ENCODE measurements at places on chromosomes 5 and 9.

GRCh38 chr5:168110384-168110783 is 181.1 kb upstream of the WWC1 start:
- no peak for DNase-seq

DNA sequence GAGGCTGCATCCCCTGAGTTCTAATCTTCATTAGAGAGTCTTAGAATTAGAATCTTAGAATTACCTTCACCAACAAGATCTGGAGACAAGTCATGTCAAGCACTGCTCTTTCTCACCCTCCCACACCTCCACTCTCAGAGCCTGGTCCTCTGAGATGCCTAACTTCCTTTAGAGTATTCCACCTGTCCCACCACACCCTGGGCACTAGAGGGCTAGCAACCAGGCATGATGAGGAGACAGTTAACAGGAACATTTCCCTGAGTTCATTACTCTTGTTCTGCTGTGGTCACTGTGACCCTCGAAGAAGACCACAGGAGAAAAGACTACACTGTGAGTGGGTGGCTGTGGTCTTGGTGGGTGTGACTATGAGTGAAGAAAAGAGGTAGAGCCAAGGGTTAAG is 25.2 kb upstream of the MAP1B start:
- no peak for DNase-seq

GRCh38 chr9:108724652-108725051 is 131.1 kb downstream of the ACTL7B start:
- no peak for DNase-seq

- no peak for DNase-seq
Measured at GRCh38 chr9:111475195-111475594, 9.0 kb downstream of the ECPAS start.

DNA sequence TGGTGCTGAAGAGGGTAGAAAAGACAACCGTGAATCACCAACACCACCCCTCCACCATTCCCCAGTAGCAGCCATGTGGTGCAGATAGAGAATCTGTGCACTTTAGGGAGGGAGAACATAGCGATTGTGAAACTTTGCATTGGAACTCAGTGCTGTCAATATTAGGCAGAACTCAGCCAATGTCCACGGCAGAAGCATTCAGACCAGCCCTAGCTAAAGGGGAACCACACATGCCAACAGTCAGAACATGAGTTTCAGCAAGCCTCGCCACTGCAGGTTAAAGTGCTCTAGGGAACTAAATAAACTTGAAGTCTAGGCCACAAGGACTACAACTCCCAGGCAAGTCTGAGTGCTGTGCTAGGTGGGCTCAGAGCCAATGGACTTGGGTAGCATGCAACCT is 38.5 kb upstream of the DEPDC1B start:
- DNase-seq: no peak

- no peak for DNase-seq
Measured at GRCh38 chr9:36152741-36153438, 16.3 kb upstream of the CCIN start.

DNA sequence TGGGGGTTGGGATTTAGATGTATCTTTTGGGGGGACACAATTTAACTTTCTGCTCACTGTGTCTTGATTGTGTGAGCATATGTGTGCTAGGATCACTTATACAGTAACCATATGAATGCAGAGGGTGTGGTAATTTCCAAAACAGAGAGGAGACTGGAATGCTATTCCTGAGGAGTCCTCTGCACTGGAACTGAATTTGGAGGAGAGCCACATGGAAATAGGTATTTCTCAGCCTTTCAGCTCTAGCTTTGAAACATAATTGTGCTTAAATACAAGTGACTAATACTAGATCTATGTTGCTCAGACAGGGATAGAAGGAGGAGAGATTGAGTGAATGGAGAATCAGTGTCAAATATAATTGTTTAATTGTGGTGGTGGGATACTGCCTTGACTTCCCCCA is 45.5 kb downstream of the FOCAD start:
- no peak for DNase-seq

DNA sequence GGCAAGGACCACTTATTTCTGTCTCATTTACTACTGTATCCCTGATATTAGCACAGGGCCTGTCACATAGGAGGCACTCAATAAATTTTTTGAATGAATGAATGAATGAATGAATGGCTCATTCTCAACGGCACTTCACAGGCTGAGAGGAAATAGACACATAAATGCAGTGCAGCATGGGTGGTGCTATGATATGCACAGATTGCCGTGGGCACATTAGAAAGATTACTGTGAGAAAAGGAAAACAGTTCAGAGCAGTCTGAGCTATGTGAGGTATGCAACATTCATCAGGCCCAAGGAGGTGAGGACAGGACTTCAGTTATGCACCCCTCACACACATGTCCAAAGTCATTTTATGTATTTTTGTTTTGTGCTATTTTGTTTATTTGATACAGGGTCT is 6.4 kb upstream of the NOL6 start:
- DNase-seq: no peak

DNA sequence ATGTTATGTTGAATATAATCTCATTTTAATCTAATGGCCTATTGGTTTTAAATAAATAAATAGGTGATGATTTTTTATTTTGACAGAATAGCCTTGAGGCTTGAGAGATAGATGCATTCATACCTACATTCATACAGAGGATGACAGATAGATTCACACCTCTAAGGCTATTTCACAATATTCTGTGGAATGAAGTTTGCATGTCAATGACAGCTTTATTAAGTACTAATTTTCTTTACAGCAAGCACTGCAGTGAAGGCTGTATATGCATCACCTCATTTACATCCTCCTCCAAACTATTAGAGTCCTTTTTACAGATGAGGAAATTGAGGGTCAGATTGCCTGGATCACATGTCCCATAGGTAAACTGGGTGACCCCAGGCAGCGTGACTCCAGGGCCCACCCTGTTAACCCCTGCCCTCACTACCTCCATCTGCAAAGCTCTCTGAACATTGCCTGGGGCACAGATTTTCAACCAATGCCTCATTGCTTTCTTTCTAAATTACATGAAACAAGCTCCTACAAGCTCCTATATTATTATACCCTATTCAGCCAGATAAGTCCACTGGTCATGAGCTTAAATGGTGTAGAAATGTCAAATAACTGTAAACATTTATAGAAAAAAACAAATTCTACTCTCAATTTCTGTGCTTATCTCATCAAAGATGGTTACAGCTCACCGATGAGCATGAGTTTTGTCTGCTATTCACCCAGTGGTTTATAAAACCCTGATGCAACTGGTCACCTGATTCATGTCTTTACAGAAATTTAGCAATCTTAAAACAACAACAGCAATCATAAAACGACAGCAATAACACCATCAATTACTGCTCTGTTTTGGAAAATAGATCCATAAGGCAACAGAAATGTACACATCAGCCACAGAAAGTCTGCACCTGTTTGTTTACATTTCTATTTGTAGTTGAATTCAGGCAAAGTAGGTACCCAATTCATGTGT is 338.0 kb downstream of the NSG2 start:
- no peak for DNase-seq

DNA sequence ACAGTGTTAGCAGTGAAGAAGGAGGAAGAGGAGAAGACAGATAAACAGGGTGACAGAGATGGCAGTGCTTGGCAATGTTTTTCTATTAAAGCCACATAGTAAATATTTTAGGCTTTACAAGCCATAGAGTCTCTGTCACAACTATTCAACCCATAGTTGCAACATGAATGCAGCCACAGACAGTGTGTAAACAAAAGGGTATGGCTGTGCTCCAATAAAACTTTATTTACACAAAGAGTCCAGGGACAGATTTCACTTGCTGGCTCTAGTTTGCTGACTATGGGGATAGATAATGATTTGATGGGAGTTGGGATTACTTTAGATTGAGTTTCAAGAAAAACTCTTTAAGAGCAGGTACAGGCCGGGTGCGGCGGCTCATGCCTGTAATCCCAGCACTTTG is 224.8 kb upstream of the SEMA6A start:
- no peak for DNase-seq

DNA sequence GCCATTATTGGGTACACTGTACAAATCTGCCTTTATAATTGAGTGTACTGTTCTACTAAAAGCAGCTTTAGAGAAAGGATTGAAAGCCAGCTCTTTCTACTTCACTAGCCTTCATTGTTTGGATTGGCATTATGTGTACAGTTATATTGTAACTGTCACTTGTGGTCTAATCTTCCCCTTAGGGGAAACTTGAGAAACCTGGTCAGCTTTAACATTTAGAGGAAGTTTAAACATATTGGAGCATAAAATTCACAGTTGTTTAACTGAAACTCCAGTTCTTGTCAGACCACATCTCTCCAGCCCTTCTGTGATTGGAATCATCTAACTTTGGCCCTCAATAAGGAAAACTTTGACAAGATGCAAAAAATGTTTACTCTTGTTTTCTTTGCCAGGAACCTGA is 24.6 kb downstream of the PIK3R1 start:
- no peak for DNase-seq

DNA sequence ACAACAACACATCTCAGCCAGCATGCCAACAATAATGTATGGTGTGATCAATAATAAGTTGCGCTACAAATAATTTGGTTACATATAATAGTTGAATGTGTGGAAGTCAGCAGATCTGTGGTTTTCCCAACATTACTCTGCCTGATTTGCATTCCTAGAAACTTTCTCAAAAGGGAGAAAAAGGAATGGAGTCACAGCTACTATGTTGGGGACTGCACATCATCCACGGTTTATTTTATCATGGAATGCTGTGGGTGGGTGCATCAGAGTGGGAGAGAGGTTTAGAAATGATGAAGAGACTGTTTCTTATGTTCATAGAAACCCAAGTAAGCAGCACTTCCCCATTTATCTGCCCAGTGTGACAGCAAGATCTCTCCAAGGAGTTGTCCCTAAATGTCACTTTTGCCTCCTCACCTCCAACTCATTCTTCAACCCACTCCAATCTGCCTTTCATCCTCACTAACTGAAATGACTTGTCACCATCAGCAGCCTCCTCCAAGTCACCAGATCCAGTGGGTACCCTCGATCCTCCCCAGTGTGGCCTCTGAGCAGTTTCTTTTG is 2.8 kb upstream of the SPOCK1 start:
- no peak for DNase-seq
